Activated T-cell treated with anti-CD3 and anti-CD28 coated beads for 4 hours (primary cell): ENCODE measurements at places on chromosomes 12 and 14.
A peak's percentile ranks its signal among the peaks of the same experiment; 100 is the strongest.

- DNase-seq, result no peak
Measured at GRCh38 chr14:74563586-74564159, 48.4 kb downstream of the LTBP2 start.

DNA sequence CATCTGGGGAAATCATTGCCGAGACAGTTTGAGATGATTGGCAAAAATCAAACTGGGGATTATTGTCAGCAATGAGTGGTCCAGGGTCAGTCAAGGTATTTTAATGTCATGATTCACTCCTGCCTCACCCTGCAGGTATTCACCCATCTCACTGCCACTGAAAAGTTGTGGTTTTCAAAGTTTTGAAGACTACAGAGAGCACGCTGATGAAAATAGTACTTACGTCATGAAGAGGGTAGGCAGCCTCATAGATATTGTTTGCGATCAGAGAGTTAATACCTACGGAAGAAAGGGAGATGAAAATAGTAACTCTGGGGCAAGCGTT is 138.0 kb downstream of the ANO2 start:
- no peak for DNase-seq

DNA sequence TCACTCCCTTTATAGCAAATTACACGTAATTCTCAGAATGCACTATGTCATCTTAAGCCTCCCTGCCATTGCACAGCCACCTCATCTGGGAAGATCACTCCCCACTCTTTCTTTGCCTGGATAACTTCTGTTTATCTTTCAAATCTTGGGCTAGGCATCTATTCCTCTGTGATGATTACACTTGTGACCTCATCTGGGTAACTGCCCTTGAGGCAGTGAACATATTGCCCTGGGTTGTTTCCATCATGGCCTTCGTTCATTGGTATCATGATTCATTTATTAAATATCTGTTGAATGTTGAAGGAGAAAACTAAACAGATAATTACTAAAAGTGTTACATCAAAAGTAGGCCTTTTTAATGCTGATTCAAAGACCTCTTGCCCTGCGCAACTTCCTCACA is 26.2 kb upstream of the PDE3A start:
- no peak for DNase-seq

GRCh38 chr12:30016540-30017055 is 232.9 kb upstream of the TMTC1 start:
- no peak for DNase-seq

GRCh38 chr14:89067293-89067972 is 243.0 kb downstream of the TTC8 start:
- DNase-seq, result no peak

- DNase-seq, result no peak
Measured at GRCh38 chr14:68632054-68632895, 160.6 kb downstream of the ZFP36L1 start.

DNA sequence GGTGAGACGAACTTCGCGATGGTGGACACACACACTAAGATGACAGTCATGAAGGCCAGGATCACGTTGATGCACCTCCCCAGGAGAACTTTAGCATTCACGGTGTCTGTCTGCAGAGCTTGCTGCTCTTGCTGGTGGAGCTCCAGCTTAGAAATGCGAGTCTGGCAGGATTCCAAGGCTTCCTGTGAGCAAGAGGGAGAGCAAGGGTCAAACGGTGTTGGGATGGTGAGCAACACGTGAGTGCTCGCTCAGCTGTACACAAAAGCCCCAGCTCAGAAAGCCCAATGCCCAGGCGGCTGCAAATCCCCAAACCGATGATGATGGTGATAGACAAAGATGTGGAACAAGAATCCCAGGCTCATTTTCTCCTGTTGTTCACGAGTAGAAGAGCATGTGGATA is 78.8 kb downstream of the TMCC3 start:
- no peak for DNase-seq

DNA sequence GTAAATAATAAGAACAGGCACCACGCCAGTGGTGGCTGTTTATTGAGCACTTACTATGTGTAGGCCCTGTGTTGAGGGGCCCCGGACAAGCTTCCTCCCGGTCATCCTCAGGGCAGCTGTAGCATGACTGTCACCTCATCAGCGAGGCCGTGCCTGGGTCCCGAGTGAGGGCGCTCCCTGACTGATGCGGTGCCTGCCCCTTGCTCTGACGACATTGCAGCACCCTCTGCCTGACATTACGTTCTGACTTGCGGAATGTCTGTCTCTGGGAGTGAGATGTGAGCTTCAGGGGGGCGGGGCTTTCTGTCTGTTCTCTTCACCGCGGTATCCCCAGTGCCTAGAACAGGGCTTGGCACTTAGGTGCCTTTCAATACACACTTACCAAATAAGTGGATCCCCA is 167.6 kb downstream of the RBM19 start:
- no peak for DNase-seq

- no peak for DNase-seq
Measured at GRCh38 chr12:39354955-39355354, 88.0 kb downstream of the KIF21A start.

GRCh38 chr14:22984959-22985658 is 2.8 kb upstream of the AJUBA start:
- DNase-seq, result no peak

GRCh38 chr12:121255433-121255832 is 41.1 kb downstream of the CAMKK2 start:
- DNase-seq, result no peak

- no peak for DNase-seq
Measured at GRCh38 chr14:23665302-23666016, 29.3 kb downstream of the DHRS2 start.

DNA sequence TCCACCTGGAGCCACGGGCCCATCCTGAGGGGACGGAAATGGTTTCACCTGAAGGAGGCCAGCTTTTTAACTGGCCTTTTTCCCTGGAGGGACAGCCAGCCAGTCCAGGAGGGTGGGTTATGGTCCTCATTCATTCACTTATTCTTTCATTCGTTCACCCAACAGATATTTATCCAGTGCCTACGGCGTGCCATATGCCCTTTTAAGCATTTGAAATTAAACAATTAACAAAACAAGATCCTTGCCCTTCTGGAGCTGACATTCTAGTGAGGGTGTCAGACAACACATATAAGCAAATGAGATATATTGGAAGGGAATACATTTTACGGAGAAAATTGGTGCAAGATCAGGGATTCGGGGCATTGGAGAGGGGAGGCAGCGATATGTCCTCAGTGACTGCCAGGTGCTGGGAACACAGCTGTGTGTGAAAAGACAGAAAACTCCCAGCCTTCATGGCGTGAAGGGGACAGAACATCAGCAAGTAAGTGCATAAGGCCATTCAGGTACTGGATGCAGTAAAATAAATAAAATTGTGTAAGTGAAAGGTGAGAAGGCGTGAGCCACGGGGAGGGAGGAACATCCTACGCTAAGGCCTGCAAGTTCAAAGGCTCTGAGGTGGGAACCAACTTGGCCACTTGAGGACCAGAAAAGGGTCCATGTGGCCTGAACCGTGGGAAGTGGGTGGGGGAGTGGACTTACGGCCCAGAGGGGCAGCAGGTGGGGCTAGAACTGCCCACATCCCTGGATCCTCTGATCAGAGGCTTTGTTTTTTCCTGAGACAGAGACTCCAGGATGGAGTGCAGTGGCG is 684 bp upstream of the ABCB9 start:
- DNase-seq, result no peak

DNA sequence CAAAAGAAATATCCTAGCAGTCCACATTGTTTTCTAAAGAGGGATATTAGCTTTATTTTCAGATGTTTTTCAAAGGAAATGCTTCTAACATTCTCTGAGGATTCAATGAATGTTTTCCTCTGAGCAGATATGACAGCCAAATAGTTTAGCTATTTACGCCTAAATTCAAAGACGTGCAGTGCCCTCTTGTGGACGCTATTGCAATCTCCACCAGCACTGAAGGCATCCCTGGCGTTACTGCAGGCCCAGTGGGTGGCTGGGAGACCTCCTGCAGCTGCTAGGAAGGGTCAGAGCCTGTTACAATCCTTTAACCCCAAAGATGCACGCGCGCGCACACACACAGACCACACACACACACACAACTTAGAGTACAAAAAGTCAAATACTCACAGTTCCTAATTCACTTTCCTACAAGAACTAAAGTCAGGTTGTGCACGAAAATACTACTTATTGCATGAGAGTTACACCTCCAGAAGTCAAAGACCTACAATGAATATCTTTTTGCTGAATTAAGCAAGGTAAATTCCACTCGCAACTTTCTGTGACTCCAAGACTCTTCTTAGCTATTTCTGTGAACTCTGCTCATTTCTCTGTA is 589.3 kb upstream of the TMEM132C start:
- DNase-seq, result peak; percentile 13

GRCh38 chr12:124888260-124888659 is 24.6 kb upstream of the SCARB1 start:
- DNase-seq, result no peak

DNA sequence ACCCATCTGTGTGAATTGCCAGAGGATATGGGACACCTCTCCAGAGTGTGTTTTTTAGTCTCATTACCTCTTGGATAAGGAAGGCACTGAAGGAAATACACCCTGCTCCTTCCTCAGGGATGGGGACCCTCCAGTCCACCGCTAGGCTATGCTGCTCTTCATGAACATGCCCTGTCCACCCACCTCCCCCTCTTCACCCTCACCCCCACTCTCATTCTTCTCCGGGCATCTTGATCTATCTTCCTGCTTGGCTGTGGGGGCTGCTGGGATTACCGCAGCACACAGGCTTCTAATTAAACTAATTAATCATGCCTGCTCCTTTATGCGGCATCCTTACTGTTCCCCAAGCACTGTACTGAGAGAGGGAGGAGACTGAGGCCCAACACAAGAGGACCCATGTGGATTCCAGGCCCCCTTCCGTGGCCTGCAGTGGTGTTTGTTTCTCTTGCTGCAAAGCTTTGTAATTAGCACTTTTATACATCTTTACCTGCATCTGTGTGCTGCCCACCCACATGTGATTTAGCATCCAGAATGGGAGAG is 7.6 kb upstream of the PDE1B start:
- DNase-seq, result no peak

DNA sequence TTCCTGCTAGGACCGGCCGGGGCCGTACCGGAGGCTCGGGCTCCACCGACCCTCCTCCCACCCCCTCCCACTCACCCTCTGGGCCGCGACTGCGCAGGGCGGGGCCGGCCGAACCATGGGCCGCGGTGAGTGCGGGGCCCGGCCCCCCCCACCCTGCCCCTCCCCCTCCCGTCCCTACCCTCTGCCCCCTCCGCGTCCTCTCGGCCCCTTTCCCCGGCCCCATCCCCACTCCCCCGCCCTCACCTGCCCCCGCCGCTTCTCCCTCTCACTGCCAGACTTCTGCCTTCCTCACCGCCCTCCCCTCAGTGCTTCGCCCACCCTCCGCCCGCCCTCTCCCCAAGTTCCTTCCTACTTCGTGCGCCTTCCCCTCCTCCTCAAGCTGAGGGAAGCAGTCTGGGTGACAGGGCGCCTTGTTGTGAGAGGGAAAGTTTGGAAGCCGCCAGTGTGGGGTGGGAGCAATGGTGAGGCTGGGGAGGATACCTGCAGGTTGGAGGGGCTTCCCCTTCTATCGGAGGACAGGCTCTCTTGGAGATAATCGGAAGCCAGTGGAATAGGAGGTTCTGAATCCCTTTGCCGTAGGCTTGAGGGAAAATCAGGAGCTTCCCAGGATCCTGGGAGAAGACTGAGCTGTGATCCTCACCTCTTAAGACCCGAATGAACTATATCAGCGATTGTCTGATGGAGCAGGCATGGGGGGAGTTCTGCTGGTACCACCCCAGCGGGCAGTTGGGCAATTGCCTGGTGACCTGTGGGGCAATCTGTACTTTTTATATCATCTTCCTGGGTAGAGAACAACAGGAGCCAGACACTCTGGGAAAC is 472 bp downstream of the MBD6 start:
- peak; percentile 40 for DNase-seq

- no peak for DNase-seq
Measured at GRCh38 chr12:101038289-101038871, 171.7 kb downstream of the SLC5A8 start.

DNA sequence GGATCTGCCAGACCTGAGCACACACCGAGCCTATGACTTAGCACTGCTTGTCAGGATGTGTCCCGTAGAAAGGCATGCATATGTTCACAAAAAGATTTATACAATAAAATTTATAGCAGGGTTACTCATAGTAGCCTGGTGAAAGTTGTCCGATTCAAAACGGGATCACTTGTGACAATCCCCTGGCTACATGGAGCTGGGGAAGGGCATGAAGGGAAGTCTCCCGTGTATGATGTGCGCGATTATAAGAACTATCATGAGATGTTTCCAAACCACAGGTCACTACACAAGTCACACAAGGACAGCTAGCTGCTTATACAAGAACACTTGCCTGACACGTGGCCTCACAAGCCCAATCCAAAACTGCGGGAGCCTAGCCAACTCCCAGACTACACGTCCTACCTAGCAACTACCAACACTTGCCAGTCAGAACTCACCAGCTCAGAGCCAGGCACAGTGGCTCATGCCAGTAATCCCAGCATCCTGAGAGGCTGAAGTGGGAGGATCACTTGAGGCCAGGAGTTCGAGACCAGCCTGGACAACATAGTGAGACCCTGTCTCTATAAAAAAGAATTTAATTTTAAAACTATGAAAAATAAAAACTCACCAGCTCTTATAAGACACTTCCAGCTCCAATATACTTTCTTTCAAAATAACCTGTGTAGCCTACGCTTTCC is 7.5 kb upstream of the CDCA4 start:
- DNase-seq, result no peak

- no peak for DNase-seq
Measured at GRCh38 chr12:71159264-71159663, 1.5 kb upstream of the TSPAN8 start.

- DNase-seq, result no peak
Measured at GRCh38 chr12:89927226-89927698, 218.6 kb upstream of the ATP2B1 start.

DNA sequence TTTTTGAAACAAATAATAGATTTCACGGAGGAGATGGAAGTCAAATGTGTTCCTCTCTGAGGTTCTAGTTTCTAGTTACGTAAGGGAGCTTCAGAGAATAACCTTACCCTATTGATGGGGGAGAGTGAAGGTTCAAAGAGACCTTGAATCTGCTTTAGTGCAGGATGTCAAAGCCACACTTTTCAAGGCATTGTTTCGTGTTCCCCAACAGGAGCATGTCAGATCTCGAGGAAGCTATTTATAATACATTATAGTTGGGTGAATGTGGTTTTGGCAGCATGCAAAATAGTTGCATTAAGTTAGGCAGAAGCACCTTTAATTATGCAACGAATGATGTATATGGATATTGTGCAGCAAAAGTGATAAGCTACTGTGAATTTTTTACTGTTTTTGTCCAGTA is 614.9 kb downstream of the SLC16A7 start:
- no peak for DNase-seq
